ENCODE measurements at places on chromosomes 1 and 21.

- DNase-seq: no peak
Observed at GRCh38 chr1:44013949-44014348, 17.3 kb downstream of the SLC6A9 start.

DNA sequence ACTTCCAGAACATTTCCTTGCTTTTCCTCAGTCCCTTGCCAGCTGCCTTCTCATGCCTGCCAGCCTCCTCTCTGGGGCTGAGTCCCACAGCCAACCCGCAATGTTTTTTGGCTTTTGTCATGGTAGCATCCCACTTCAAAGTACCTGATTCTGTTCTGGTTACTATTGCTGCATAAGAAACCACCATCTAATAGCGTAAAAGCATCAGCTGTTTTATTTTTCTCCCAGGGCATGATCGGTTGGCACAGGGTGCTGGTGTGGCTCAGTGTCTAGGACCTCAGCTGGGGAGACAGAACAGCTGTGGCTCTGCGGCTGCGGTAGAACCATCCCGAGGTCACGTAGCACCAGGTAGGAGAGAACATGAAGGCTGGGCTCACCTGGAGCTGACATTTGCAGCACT lies 8.9 kb upstream of the PRMT2 start:
- DNase-seq: no peak

DNA sequence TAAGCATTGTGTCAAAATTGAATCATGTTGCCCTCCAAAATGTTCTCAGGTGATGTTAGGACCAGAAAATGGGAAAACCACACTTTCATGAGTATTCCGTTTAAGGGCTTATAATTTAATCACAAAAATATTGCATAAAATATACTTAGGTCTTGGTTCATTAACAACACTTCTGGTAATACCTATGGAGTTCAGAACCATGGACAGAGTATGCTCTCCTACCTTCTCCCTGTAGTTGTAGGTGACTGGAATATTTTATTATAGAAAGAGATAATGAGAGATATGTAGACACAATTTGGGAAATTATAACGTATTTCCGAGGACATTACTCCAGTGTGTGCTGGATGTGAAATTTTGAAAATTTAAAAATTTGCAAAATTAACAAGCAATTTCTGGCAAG lies 232.5 kb downstream of the NCAM2 start:
- DNase-seq: no peak

DNA sequence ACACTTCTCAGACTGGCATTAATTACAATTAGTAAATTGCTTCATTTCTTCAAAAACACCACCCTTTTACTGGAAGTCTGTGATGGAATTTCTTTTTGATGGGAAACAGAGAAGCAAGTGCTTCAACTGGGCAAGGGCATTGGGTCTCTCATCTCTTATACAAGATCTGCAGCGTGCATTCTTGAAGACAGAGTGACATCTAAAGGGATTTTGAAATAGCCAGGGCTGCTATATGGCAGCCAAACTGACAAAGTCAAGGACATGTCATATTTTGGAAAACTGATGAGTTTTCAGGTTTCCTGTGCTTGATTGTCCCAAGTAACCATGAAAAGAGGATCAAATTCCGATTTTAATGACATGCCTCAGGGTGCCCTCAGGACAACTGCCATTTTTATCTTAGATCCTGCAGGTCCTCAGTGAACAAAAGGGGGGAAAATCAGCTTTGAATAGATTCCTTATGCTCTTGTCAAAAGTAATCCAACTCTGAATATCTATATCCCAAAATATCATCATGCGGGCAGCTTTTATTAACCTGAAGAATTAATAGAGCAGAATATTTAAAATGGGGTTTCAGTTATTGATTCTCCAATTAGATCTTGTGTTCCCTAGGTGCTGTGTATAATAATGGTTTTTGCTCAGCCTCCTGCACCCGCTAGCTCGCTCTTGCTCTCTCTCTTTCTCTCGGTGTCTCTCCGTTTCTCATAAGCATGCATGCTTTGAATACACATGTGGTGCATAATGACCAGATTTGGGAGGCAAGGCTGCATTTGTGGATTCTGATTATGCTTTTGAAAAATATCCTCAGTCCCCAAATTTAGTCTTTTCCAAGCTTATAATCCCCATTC lies 221.8 kb downstream of the TTLL7 start:
- no peak for DNase-seq

Measured in Caco-2 (cell line).